Chondrocyte (in vitro differentiated cells): ENCODE measurements at places on chromosomes 16 and 17.

DNA sequence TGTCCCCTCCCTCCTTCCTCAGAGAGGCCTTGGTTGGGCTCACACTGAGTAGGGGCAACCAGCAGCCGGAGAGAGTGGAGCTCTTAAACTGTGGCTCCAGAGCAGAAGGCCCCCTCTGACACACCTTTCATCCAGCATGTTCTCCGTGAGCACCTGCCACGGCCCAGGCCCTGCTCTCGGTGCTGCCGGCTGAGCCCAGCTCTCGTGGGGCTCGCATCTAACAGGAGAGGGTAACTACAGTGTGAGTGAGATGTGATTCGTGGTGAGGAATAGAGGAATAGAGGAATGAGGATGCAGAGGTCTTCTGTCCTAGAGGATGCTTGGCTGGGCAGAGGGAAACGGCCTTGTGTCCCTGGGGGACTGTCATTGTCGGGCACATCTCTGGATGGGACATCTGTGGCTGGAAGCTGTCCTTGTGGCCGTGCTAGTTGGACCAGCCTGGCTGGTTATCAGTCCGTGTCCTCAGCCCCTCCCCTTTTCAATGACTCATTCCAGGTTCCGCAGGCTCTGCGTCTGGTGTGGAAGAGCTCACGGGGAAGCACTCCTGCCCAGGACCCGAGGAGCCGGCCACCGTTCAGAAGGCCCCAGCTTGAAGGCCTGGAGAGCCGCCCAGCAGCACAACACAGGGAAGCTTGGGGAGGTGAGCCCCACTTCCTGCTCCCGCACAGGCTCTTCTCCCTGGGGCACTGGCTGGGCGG is 11.9 kb upstream of the DNASE1 start:
- DNase-seq: peak; percentile 76

DNA sequence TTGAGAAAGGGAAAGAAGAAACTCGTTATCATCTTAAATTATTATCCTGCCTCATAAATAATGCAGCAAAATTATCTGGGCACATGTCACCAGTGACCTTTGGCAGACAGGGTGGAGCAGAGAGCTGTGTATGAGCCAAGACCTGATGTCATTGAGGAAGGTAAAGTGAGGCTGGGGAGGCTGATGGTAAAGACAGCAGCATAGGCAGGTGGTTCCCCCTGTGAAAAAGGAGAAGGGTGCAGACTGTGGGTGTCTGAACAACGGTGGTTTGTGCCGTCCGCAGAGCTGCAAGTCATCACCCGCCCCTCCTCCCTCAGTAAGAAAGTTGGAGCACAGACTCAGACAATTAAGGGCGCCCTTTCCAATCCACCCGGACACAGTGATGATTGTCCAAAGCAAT is 30.8 kb upstream of the METTL16 start:
- DNase-seq: no peak

DNA sequence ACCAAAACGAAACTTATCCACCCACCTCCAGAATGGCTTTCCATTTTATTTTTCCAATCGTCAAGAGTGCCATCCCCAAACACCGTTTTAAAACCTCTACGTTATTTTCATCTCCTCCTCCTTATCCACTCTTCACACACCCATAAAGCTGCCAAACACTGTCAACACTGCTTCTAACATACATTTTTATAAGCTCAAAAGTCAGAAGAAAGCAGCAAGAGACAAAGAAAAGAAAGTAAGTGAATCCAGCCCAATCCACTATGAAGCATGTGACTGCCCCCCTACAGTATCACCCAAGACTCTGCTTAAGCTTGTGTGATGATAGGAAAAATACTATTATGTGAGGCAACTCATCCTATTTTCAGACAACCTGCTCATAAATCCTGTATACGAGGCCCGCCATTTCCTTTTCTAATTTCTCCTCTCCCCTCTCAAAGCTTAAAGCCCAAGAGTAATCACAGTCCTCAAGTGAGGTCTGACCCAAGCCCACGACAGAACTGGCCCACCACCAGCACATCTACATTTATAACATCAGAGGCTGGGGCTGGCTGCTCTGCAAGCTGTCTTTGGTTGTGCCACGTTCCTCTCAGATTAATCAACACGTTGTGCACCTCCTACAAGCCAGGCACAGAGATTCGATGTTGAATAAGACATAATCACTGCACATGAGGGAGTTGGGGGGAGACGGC is 16.3 kb downstream of the USP31 start:
- no peak for DNase-seq

GRCh38 chr16:69565671-69566239 is at the start of gene NFAT5:
Gene NFAT5 (plus strand): TSS chr16:69565966. CDS start chr16:69566302, 336 bp downstream.
- peak; percentile 92 for DNase-seq

DNA sequence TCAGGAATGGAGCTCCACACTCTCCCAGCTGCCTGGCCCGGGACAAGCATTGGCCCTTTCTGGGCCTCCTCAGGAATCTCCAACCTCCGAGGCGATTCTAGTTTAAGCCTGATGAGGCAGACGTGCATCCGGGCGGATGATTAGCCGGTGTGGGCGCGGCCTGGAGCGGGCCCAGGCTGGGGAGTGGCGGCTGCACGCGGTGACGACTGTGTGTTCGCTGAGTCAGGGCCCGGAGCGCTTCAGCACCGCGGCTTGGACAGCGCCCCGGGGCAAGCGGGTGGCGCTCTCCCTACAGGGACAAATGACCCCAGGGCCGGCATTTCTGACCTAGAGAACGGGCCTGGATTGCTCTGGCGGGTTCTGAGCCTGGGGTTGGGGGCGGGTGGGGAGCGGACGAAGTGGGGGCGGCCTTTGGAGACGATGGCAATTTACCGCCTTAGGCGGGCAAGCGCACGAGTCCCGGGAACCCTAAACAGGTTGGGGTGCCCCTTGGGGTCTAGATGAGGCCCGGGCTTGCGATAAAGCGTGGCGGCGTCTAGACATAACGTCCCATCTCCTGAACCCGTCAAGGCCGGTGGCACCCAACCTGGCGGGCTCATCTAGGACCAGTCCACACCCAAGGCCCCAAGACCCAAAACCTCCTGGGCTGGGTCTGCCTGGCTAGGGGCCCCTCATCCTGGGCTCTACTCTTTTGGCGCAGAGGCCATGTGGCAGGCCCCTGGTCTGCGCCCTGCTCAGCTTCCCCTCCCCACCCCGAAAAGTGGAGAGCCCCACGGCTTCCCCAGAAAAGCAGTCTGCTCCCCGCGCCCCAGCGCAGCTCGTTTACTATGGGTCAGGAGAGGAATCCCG is 22.3 kb upstream of the ZNHIT3 start:
- DNase-seq: no peak

GRCh38 chr17:75078284-75079022 is 9.3 kb upstream of the SLC16A5 start:
- no peak for DNase-seq
